ENCODE measurements at places on chromosomes 16 and 17.

DNA sequence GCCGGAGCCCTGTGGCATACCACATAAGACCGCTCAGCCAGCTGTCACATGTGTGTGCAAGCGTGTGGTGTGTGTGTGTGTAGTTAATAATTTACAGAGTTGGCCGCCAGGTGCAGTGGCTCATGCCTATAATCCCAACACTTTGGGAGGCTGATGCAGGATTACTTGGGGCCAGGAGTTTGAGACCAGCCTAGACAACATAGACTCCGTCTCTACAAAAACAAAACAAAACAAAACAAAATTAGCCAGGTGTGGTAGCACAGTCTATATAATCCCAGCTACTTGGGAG lies 20.4 kb downstream of the SOCS1 start:
- DNase-seq, result no peak

DNA sequence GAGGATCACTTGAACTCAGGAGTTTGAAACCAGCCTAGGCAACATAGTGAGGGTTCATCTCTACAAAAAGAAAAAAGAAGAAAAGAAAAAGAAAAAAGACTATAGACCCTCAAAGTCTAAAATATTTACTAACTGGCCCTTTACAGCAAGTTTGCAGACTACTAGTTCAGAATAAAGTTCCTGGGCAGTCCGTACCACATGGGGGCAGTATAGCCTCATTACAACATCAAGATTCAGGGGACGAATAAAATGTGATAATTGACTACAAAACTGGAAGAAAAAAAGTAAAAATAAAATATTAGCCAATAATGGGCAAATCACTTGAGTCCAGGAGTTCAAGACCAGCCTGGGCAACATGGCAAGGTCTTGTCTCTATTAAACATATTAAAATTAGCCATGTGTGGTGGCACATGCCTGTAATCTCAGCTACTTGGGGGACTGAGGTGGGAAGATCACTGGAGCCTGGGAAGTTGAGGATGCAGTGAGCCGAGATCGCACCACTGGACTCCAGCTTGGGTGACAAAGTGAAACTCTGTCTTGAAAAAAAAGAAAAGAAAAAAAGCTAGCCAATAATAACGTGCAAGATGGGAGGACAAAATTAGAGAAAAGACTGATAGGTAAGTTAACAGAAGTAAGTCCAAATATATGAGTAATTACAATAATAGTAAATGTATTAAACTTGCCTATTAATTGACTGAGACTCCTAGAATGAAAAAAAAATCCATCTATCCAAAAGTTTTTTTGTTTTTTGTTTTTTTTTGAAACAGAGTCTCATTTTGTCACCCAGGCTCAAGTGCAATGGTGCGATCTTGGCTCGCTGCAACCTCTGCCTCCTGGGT lies 129.4 kb upstream of the SEC14L1 start:
- peak; percentile 21 for DNase-seq

GRCh38 chr17:79690466-79690865 lies 40.3 kb upstream of the ENPP7 start:
- DNase-seq, result no peak

- no peak for DNase-seq
Measured at GRCh38 chr16:30813821-30814189, 26.8 kb upstream of the ZNF629 start.

DNA sequence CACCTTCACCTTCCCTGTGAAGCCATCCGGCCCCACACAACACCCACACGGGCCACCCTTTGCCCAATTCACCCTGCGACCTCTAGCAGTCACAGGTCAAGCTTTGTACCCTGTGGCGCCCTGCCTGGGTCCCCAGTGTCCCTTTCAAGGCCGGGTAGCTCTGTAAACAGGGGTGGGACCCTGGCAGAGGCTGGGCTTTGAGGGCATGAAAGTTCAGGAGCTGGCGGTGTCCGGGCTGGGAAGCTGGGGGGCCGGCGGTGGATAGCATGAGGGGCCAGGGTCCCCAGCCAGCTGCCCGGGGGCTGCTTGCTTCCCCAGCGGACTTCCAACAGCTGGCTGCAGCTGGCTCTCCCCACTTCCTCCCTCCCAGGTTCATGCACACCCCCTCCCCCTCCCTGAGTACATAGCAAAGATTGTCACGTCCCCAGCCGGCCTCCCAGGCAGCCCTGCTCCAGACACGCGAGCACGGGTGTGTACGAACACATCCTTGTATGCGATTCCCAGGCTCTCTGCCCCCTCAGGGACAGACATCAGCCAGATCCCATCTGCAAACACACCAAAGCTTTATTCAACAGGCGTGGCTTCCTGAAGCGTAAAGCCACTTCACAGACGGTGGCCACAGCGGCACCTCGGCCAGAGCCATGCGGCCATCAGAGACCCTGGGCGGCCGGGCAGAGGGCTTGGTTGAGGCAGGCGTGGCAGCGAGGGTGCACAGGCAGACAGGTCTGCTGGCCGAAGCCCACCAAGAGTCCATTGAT lies 8.2 kb downstream of the NTHL1 start:
- no peak for DNase-seq

DNA sequence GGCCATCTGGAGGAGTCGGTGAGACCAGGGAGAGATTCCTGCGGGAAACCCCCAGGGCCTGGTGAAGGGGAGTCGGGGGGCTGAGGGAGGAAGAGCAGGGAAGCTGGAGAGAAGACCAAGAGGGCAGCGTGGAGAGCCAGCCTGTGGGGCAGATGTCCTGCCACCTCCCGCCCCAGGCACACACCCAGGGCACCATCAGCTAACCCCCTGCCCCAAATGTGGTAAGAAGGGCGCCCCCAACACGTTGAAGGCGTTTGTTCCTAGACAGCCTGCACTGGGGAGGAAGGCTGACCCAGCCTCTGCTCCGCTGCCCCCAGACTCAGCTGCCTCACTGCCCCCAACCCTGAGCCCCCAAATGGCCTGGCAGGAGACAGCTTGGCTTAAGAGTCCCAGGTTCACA lies 1.3 kb downstream of the BAIAP3 start:
- DNase-seq, result no peak

DNA sequence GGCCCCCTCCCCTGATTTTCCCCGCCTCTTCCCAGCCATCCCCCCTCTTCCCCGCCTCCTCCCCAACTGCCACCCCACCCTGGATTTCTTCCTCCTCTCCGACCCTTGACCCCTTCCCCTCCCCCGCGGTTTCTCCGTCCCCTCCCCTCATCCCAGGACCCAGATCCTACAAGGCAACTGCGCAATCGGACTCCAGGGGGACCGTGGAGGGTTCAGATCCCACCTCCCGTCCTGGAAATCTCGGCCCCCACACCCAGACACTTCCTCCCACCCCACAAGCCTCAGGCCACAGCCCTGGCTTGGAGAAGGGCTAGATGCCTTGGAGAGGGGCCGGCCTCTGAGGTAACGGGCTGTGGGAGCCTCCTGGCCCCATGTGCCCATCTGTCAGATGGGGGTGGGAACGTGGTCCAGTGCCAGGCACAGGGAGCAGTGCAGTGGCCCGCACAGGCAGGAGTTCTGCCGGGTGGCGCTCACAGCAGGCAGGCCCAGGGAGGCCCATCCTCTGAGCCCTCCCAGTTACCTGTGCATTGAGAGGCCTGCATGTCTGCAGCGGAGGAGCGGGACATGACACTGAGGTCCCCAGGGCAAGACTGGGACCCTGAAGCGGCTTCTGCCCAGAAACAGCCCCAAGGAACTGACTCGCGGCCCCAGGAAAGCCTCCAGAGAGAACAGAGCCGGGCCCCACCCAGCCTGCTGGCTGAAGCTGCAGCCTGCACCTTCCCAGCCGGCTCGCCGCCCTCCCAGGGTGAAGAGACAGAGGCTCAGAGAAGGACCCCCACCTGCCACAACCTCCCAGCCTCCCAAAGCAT lies 16.7 kb downstream of the ZNF423 start:
- DNase-seq, result no peak

DNA sequence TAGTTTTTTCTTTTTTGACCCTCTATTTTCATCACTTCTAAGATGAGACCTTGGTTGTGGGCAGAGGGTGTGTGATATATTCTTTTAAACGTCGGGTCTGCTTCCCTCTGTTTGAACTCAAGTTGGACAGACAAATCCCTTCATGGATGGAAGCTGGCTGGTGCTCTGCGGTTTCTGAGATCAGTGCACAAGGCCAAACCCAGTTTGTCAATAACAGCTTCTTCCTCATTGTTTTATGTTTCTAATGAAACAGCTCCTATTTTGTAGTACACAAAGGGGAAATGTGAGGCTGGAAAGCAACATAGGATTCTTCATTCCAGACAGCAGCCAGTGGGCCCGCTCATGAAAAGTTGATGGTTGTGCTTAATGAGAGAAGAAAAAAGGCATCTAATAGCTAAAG lies 159.6 kb downstream of the PRKCA start:
- no peak for DNase-seq

DNA sequence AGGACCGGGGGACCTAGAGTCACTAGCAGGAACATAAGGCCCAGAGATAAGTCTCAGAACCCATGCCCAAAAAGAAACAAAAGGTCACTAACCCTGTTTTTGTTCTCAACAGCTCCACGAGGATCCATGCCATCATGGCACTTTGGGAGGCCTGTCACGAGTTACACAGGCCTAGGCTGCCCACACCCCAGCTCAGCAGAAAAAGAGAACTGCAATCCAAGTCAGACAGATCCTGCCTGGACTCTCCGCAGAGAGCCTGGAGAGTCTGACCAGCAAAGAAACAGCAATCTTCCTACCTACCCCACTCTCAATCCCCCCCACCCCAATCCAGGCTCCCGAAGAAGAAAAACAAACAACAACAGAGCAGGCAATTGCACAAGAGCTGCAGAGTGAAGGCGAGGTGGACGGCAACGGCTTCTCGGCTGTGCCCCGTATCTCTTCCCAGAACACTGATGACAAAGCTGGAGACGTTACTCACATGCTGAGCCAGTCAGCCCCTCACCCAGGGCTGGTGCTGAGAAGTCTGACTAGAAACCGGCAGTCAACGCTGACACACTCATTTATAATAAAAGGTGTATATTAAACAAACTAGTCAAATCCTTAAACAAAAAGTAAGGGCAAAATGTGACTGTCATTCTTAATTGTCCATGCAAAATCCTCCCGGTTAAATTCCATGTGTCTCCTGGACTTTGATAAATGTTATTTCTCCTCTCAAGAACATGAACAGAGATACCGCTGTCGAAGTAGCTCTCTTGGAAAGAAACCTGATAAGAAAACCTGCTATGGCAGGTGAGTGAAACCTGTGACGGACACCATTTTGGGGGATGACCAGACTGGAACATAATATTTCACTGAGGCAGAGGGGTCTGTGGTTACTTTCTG lies 89.3 kb downstream of the SMG6 start:
- no peak for DNase-seq

DNA sequence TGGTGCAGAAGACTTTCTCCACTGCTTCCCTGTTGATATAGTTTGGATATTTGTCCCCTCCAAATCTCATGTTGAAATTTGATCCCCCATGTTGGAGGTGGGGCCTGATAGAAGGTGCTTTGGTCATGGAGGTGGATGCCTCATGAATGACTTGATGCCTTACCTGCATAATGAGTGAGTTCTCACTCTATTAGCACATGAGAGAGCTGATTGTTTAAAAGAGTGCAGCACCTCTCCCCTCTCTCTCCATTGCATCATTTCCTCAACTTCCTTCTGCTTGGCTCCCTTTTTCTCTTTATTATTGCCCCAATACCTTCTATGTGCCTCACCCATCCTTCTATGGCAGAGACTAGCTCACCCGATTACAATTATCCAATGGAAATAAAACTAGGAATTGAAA lies 90.8 kb upstream of the COX10 start:
- DNase-seq, result no peak

- no peak for DNase-seq
Measured at GRCh38 chr17:63341276-63341675, 104.8 kb downstream of the CYB561 start.

- DNase-seq, result no peak
Measured at GRCh38 chr17:63665527-63666214, 34.3 kb downstream of the LIMD2 start.

DNA sequence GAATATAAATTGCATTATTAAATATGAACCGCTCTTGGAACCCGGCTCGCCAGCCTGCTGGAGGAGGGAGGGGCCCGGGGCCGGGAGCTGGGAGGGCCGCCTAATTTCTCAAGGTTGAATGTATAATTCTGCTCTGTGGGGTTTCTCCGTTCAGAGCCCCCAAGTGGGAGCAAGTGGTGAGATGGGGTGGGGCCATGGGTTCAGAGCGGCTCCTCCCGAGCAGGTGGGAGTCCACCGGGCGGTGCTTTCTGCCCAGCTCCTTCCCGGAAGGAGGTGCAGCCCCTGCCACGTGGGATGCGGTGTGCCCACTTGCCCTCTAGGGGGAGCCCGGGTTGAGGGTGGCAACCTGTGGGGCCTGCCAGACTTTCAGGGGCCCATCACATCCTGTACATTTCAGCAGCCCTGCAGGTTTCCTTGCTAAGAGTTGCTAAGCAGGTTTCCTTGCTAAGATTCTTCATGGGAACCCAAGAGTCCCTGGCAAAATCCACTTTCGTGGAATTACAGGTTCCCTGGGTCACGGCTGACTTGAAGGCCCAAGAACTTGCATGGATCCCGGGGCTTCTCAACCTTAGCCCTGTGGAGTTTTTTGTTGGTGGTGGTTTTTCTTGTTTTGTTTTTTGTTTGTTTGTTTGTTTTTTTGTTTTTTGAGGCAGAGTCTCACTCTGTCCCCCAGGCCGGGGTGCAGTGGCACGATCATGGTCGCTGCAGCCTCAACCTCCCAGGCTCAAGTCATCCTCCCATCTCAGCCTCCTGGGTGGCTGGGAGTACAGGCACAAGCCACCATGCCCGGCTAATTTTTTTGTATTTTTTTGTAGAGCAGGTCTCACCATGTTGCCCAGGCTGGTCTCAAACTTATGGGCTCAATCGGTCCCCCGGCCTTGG lies 196.7 kb upstream of the GSE1 start:
- peak; percentile 46 for DNase-seq

GRCh38 chr16:11986521-11987057 lies 10.1 kb downstream of the SNX29 start:
- DNase-seq, result no peak

DNA sequence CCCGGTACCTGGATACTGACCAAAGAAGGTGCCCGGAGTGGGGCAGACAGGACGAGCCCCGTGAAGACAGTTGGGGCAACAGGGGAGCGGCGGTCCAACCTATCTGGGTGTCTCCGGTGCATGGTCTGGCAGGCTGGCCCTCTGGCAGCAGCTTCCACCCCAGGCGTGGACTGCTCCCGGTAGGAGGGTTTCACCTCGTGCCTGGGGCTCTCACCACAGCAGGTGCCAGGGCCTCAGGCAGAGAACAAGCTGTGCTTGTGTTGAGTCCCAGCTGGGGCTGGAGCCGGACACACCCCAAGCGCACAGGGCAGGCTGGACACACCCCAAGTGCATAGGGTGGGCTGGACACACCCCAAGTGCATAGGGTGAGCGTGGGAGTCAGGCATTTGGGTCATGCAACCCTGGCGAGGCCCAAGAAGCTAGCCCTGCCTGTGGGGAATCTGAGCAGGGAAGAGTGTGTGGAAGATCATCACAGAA lies 1.5 kb upstream of the FBXL16 start:
- no peak for DNase-seq

GRCh38 chr17:31487063-31487647 lies 95.7 kb downstream of the RAB11FIP4 start:
- no peak for DNase-seq

DNA sequence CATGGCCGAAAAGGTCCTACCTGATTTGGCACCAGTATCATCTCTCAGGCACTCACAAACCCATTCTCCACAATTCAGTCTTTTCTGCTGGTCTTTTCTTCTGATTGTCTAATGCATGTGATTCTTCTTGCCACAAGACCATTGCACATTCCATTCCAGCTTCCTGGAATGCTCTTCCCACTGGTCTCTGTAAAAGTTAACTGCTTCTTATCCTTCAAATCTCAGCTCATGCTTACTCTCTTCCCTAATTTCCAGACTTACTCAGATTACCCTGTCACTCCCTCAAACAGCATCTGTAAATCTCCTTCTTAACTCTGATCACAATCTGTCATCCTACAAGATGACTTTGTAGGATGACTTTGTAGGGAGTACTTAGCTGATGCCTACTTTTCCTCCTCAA lies 320.2 kb downstream of the MAP2K6 start:
- DNase-seq, result no peak

- DNase-seq, result no peak
Measured at GRCh38 chr16:1981398-1981836, at the start of gene NOXO1. Gene NOXO1, minus strand, starts transcription at chr16:1981469. Its CDS starts 290 bp downstream, at chr16:1981179.
